WTC11 (cell line): ENCODE measurements at places on chromosomes 12 and 14.

DNA sequence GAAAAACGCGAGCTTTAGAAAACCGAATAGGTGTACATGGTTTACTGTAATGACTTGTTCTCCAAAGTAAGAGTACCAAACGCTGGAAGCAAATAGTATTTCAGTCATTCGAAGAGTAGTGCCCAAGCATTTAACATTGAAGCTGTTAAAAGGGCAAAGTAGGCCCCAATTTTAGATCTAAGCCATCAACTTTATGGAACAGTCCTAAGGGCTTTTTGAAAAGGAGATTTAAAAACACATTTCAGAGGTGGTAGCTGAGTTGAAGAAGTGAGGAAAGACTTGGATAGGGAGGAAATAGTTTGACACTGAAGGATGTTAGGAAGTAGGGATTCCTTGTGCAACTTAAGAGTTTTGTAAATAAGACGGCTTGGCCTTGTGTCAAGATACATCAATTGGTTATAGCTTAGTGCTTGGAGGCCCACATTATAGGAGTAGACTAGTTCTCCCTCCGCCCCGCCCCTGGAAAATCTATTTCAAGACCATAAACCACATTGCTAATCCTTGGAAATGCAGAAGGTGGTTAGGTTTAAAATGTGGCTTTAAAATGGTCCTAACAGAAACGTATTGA lies 783 bp upstream of the TUBA1B start:
- no peak for DNase-seq

- no peak for DNase-seq
These were observed 1.7 kb downstream of the CDKN1B start for GRCh38 chr12:12718853-12719252.

GRCh38 chr12:76449016-76449415 lies 100.8 kb upstream of the BBS10 start:
- no peak for DNase-seq

DNA sequence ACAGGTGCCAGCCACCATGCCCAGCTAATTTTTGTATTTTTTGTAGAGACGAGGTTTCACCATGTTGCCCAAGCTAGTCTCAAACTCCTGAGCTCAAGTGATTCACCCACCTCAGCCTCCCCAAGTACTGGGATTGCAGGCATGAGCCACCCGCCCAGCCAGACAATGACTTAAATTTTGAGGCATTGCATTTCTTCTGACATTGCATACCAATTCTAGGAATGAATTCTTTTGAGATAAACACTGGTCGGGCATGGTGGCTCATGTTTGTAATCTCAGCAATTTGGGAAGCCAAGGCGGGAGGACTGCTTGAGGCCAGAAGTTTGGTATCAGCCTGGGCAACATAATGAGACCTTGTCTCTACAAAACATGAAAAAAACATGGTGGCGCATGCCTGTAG lies 2.5 kb upstream of the CELA1 start:
- DNase-seq, result no peak

DNA sequence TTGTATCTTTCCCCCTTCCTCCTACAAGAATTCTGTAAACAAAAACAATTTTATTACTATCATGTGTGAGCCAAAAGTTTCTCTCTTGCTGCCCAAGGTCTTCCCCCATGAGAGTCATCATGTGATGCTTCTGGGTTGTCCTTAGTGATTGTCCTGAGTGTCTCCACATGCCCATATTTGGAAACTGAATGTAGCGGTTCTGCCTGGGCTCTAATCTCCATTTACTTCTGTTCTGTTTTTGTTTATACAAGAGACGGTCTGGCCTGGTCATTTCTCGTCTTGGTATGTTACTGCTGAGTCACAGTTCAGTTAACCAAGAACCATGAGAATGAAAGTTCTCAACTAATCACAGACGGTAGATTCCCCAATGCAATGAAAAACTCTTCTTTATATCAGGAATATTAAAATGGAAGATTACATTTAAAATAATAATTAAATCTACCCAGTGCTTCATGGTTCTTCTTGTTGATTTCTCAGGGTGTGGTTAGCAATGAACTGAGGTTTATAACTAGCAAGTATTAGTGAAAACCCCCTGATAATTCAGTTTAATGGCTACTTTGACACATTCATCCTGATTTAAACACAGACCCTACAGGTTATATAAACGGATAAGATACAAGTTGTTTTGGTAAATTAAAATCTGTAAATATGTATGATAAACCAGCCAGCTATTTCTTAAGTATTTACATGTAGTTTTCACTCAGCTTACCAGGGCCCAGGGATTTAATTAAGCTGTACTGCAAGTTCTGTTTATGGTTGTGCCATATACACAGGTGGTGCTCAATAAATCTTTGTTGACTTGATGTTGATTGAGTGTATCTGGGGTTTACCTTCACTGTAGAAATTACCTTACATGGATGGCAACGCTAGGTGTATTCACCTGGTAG lies 81.1 kb downstream of the PELI2 start:
- DNase-seq, result no peak

DNA sequence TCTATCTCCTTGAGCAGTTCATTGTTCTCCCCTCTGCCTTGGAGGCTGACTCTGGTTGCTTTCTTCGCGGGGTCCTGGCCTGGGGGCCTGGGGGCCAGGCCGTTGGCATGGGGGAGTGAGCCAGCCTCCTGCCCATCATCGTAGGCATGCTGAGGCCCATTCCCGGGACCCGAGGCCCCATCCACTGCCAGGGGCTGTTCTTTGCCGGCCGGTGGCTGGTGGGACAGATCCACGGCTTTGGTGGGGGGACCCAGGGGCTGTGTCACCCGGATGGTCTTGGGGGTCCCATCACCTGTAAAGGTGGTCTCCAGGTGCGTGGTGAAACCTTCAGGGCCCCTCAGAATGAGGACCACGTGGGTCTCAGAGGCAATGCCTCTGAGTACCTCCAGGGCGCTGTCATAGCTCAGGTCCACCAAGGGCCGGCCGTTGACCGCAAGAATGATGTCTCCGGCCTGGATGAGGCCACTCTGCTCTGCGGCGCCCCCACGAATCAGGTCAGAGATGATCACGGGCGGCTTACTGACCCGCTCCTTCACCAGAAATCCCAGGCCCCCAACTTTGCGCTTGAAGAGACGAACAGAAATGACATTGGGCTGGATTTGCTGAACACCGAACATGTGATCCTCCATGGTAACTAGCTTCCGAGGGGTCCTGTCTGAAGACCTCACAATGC lies 30.8 kb downstream of the NOS1 start:
- DNase-seq, result peak; percentile 30

DNA sequence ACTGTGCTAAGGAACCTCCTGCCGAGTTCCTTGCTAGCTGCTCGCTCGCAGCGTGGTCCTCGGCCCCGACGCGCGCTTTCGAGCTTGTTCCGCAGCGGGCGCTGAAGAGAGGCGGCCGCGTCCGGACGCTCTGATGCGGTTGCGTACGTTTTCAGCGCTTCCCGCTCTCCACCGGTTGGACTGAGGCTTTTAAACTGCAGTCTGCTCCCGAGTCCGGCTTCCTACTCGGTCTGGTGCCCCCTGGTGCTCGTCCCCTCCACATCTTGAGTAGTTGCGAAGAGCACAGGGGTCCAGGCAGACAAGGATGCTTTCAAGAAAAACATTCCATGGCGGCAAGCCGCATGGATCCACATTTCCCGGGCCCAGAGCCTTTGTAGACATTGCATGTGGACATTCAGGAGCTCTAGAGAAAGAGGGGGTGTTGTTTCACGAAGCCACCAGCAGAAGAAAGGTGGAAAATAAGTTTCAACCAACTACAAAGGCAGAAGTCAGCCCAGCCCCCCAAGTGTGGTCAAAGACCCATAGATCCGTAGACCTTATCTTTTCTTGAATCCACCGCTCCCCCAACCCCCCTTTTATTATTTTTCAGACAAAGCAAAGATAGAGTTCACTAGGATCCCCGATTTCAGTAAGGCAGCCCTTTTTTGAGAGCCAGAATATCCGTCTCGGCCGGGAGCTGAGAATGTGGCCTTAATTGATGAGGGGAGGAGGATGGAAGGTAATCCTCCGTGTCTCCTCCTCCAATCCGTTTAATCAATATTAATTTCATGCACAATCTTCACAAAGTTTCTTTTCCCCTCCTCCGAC lies 984 bp upstream of the WNK1 start:
- DNase-seq, result peak; percentile 94

DNA sequence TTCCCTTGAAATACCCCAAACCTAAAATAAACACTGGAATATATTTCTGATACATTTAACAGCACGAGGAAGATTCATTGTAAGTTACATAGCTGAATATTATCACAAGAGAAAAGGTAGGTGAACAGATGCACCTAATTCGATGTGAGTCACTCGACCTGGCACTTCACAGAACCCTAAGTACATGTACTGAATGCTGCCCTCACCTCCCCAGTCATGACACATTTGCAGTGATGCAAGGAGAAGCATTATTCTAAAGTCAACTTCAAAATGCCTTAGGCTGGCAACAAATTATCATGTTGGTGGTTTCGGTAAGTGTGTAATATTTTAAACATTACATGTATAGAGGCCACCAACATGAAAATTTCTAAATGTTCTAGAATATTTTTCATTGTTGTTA lies 35.2 kb upstream of the TMTC2 start:
- DNase-seq, result no peak

GRCh38 chr12:41683023-41683422 lies 461.7 kb downstream of the GXYLT1 start:
- no peak for DNase-seq

- DNase-seq, result no peak
These were observed 93.0 kb downstream of the TRHDE start for GRCh38 chr12:72365151-72365550.

DNA sequence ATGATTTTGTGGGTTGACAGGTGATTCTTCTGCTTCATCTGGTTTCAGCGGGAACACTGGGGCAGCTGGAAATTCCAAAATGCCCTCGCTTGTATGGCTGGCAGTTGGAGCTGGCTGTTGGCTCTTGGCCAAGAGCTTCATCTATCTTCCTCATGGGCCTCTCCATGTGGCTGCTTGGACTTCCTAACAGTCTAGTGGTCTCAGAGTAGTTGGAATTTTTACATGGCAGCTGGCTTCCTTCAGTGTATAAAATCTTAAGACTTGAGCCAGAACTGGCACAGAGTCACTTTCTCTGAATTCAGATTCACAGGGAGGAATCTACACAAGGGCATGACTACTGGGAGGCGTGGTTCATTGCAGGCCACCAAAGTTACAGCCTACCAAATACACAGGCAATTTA lies 204.9 kb upstream of the RMST start:
- no peak for DNase-seq

GRCh38 chr12:90827567-90827966 lies 127.4 kb downstream of the CCER1 start:
- DNase-seq, result no peak

- DNase-seq, result no peak
These were observed 625.5 kb downstream of the DIO2 start for GRCh38 chr14:79585845-79586244.

DNA sequence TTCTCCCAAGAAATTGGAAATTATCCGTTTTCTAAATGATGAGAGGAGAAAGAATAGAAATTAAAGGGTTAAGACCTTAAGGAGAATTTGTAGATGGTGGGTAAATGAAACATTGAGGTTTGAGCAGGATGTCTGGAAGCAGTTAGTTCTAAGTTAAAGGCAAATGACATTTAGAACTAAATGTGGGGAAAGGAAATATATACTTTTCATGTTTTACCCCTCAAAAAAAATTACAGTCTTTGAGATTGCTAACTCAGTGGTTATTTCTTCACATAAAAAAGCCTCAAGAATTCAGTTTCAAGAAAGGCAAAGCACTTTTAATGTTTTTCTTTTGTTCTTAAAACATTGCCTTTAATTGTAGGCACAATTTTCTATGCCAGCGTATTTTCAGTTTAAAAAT lies 114.0 kb downstream of the PLEKHA5 start:
- DNase-seq, result no peak

DNA sequence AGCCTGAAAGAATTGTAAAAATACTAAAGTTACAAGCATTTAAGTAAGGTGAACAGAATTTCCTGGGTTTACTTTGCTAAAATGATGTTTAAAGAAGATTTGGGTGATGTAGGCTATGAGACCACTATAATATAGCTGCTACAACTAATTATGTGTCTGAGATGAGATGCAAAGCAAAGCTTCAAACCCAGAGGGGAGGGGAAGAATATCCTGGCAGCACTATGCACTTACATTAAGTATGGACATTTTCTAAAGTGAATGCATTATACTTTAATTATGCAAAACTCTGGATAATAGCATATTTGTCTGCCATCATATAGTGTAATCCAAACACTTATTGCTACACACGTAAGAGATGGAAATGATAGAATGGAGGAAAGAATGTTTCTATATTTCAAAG lies 1003.7 kb downstream of the GALC start:
- no peak for DNase-seq

- no peak for DNase-seq
These were observed 2.7 kb downstream of the FAIM2 start for GRCh38 chr12:49901026-49901425.

- no peak for DNase-seq
These were observed 231.2 kb downstream of the PDZRN4 start for GRCh38 chr12:41419131-41419893.

DNA sequence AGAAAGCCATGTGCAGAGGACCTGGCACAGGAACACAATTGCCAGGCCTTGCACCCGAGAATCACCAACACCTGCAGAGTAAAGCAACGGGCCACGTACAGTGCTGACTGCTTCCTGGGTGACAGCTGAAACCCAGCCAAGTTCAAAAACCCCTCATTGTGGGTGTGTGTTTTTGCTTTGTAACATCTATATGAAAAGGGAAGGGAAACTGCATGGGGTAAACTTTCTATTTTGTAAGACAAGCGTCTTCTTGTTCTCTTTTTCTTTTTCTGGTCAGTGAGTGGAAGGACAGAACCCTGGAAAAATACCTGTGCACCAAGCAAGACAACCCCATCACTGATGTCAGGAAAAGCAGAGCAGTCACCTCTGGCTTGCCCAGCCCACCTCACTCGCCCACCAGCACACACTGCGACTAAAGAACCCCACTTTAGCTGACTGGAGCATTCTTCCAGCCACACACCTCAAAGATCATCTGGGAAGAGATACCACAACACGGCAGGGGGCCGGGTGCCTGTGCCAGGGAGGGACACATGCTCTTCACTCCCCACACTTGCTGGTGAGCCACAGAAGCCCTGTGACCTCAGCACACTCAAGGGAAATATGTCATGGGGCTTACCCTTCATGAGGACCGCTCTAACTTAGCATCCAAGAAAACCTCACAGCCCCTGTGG lies 172.3 kb downstream of the NDUFA12 start:
- no peak for DNase-seq

GRCh38 chr12:7486512-7486911 lies 17.1 kb downstream of the CD163 start:
- DNase-seq, result no peak

DNA sequence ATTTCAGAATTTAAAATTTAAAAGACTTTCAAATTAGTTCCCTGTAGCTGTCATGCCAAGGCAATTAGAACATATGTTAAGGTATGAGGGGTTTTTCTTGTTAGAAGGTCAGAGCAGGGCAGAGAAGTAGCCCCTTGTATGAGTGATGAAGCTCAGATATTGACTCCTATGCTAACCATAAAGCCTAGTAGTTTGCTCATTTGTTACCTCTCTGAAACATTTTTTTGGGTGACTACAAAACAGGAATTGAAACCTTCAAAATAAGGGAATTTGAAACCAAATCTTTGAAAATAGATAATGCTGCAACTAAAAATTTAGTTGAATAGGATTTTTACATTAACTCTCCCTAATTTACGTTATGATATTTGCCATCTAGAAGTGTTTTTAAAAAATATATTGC lies 333.5 kb downstream of the NAV3 start:
- DNase-seq, result no peak

GRCh38 chr12:104443008-104443407 lies 13.7 kb upstream of the CHST11 start:
- DNase-seq, result no peak

GRCh38 chr12:14833952-14834351 lies 9.4 kb downstream of the ART4 start:
- DNase-seq, result no peak
